ENCODE measurements at places on chromosomes 1 and 21.

DNA sequence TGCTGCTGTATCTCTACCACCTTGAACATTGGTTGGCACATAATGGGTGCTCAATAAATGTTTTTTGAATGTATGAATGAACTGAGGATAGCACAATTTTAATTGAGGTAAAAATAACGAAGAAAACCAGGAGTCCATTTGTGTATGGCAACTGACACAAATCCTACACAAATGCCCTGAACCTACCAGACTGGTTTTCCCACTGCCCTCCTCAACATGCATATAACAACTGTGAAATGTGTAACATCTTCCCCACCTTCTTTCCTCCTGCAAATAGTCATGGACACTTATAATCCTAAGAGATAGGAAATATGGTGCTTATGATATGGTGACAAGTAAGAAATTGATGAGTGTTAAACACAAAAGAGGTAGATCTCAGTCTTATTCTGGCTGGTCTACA is 9.9 kb upstream of the LMO4 start:
- DNase-seq, result no peak

GRCh38 chr21:8994640-8995511 is 1526.5 kb upstream of the TPTE start:
- DNase-seq, result no peak

GRCh38 chr1:103516693-103517092 is 8.8 kb upstream of the RNPC3 start:
- no peak for DNase-seq

DNA sequence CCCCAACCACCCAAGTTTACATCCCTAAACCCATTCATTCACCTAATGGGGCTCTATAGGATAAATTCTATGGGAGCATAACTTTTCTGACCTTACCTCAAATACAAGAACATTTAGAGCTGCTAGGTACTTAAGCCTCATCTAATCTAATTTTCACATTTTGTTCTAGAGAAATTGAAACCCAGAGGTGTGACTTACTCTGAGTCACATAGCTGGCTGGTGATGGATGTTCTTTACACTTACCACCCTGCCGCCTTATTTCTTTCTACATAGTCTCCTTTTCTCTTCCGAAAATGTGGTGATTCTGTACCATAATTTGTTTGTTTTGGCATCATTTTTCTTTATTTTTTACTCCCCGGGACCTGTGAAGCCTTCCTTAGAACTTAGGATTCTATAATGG is 20.3 kb downstream of the TIPRL start:
- no peak for DNase-seq

DNA sequence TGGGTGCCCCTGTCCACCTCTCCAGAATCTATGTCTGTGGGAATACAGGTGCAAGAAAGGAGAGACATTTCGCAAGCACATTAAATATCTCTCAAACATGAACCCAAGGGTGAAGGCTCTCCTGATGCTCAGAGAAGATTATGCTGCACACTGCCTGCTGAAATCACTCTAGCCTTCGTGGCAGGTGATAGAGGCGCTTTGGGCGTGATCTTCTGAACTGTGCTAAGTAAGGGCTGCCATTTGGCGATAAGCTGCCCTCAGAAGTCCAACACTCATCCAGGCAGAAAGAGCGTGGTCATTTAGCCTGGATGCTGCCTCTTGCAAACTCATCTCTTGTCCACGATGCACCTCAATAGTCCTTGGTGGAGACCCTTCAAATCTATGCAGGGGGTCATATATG is 241.9 kb downstream of the KAZN start:
- no peak for DNase-seq

DNA sequence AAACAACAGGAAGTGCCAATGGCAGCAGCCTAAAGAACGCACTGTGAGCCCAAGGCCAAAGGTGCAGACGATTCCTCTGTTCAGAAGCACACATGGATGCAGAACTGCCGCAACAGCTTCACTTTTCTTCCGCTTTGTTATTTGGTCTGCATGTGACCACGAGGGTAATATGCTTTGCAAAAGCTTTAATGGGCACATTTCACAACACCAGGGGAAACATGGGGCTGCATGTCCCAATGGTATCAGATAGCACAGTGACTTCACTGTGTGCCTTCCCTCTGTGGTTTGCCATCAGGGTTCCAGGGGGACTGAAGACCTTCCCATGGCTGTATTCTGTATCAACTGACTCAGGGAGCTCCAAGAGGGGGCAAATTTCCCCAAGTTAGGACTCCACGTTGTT is 28.3 kb downstream of the THAP3 start:
- DNase-seq, result no peak

GRCh38 chr1:96365076-96365475 is 356.5 kb upstream of the PTBP2 start:
- DNase-seq, result no peak

- DNase-seq, result no peak
These were observed 201.3 kb downstream of the NCAM2 start for GRCh38 chr21:21199342-21200102.

GRCh38 chr1:66278260-66279021 is 255.5 kb upstream of the SGIP1 start:
- DNase-seq, result no peak

DNA sequence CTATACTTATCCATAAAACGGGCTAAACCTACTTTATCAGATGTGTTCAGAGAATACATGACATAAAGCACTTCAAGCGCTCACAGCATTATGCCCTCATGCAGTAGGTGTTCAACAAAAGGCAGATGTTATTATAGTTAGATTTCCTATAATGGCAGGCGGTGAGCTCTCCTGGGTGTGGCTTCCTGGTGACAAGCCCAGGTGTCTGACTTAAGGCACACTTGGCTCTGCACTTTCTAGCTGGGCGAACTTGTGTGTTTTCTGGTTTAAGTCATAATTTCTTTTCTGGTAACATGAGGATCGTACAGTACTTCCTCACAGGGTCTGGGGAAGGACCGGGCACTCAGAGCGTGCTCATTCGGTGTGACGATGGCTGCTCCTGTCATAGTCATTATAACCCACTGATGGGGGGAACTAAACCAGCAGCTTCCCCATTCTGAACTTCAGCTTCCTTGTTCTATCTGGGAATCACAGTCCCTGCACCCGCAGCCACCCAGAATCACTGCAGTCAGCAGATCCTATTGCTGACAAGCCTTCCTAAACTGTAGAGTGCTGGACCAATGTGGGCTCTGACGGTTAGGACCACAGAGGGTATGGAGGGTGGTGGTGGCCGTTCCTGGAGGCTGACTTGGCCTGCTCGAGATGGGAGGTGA is 52.8 kb downstream of the IGSF21 start:
- DNase-seq, result no peak

GRCh38 chr1:71196685-71197084 is 115.8 kb upstream of the ZRANB2 start:
- DNase-seq, result no peak

DNA sequence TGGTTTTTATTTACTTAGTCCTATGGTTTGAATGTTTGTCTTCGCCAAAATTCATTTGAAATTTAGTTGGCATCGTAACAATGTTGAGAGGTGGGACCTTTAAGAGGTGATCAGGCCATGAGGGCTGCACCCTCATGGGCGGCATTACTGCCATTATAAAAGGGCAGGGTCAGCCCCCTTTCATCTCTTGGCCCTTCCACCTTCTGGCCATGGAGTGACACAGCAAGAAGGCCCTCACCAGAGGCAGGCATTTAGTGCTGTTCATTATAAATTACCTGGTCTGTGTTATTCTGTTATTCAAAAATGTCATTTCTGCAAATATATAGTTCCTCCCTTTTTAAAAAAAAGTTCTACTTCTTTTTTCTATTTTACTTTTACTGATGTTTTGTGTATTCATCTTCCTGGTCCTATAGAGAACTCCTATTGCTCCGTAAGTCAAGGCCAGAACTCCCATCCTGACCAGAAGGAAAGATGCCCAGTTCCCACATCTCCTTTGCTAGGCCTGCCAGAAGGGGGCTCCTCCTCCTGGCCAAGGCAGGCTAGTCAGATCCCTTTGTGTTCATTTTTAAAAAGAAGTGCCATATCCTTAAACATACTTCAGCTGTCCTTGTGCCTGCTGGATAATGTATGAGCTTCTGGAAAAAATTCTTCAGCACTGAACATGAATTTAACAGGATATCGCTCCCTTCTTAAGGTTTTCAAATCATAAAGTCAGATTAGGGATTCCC is 10.0 kb upstream of the LBR start:
- no peak for DNase-seq

DNA sequence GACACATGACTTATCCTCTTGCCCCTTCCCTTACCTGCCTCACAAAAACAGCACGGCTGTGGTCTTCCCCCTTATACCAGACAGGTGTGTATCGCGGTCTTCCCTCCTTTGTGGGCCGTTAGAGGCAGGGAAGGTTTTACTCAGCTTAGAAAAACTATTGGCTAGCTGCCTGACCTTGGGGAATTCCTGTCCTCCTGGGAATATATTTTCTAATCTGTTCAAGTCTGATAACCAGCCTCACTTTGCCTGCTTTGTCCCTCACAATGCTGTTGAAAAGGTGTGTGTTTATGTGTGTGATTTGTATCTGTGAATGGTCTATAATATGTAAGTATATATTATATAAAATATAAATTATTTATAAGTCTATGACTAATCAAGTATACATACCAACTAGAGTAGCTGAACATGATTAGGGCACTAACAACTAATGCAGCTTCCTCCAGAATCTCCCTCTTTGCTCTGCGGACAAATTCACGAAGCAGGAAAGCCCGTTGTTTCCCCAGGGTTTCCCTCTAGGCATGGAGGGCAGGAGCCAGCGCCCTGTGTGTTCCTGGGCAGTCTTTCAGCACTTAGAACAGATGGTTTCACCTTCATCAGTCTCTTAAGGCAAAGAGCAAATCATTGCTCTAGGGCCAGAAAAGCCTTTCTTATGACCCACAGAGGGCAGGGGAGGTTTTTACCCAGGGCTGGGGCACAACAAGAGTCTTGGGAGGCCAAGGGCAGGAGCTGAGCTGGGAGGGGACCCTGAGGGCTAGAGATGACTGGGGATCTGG is 25.6 kb downstream of the SLC26A9 start:
- DNase-seq, result no peak

- DNase-seq, result no peak
These were observed 147.7 kb downstream of the RERE start for GRCh38 chr1:8669606-8670335.

GRCh38 chr1:21779613-21780521 is 3.1 kb downstream of the USP48 start:
- no peak for DNase-seq

GRCh38 chr1:31792116-31792515 is 23.7 kb downstream of the SPOCD1 start:
- DNase-seq, result no peak

DNA sequence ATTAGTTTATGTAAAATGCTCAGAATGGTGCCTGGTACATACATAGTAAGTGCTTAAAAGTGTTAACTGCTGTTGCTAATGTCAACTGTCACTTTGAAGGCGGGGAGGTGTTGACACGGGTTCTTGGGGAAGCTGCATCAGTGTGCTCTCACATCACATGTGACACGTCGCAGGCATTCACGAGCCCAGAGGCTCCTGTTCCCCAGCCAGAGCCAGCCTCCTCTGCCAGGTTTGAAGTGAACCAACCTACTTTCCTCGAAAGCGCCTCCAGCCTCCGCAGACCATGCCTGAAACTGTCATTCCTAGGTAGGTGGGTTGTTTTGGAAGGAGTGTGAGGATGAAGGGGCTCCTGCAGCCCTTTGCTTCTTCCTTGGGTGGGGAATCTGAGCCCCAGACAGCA is 13.8 kb downstream of the GALNT2 start:
- DNase-seq, result no peak

DNA sequence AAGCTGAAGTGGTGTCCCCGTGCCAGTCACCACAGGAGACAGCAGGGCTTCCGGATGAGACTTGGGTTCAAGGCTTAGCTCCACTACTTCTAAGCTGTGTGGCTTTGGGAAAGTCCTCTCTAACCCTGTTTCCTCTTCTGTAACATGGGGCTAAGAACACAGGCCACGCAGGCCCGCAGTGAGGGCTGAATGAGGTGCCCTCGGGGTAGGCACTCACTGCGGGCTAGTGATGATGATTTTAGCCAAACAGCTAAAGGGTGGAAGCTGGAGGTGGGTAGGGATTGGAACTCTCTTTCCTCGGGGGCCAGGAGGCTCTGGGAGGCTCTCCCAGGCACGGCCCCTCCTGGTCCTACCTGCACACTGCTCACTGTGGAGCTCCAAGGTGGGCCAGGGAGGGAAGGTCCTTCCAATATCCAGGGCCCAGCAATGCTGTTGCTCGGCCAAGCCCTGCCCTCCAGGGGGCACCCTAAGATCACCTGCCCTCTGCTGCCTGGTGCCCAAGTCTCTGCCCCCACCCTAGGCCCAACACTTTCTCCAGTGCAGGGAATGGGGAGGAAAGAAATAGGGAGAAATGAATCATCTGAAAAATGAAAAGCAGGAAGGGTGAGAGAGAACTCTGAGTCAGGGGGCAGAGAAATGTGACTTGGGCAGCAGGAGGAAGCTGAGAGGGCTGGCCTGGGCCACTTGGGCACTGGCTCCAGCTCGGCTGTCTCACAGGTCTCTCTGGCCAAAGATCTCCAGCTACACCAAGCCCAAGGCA is 19.2 kb upstream of the EVA1B start:
- DNase-seq, result no peak

DNA sequence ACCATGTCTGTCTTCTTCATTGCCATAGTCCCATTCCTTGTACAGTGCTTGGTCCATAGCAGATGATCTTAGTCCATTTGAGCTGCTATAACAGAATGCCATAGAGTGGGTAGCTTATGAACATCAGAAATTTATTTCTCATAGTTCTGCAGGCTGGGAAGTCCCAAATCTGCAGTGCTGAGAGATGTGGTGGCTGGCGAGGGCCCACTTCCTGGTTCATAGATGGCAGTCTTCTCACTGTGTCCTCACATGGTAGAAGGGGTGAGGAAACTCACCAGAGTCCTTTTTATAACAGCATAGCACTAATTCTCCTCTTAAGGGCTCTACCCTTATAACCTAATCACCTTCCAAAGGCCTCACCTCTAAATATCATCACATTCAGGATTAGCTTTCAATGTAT is 23.1 kb upstream of the RAP1A start:
- peak; percentile 84 for DNase-seq

DNA sequence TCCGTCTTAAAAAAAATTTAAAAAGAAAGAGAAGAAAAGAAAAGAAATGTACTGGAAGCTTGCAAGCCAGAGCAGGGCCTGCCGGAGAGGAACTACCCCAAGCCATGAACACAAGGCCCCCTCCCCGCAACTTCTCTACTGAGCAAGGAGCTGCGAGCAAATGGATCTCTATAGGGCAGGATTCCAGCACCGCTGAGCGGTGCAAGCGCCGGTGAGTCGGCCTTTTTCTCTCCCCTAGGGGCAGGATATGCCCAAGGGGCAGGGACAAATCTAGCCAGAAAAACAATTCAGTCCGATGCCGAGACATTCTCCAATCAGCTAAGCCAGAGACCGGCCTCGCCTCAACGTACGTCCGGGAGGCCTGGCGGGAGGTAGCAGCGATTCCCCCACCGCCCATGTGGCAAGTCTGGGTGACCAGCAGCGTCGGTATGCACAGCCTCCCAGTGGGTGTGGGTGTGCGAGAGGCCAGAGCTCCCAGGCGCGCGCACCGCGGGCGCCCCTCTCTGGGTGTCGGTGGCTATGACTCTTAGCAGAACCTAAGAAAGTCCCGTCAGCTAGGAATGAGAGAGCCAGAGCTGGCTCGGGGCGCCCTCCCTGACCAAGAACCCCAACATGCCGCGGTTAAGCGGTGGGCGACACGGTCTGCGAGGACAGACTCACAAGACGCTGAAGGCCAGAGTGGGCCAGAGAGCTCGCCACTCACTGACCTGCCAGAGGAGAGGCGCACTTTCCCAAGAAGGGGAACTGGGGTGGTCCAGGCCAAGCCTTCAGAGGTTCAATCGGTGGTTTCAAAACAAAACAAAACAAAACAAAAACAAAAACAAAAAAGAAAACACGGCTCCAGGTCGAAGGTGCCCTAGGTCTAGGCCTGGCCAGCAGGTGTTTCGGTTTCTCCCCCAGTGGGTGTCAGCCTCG is 1.9 kb downstream of the CSMD2 start:
- DNase-seq, result no peak

GRCh38 chr1:103239034-103239433 is 130.7 kb upstream of the COL11A1 start:
- no peak for DNase-seq

Data from esophagus muscularis mucosa (tissue), 4 donors.